Foreskin fibroblast (primary cell): ENCODE measurements at places on chromosomes 6 and 20.

GRCh38 chr20:41783423-41784208, 165.4 kb upstream of the CHD6 start:
- DNase-seq = no peak

DNA sequence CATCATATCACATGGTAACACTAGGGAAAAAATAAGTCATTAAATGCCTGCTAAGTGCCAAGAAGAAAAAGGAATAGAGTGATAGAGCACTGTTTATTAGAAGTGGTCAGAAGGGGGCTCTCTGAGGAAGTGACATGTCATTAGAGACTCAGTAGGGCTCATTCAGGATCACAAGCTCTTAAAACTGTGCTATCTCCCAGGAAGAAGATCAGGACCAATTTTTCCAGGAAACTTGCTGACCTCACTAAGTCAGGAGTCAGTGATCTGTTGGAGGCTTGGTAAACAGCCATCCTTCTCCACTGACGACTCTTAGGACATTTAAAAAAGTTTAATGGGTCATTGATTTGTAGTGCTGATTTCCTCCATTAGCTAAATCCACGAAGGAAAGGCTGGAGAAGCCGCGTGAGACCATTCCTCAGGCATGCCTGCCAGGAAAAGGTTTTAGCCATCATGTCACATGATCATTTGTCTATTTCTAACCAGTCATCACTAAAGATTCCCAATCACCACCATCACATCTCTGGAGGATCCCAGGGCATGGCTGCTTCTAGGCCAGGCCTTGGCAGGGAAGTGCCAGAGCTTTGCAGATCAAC, 5.9 kb upstream of the PTPN1 start:
- no peak for DNase-seq

GRCh38 chr6:3383525-3383924, 73.3 kb downstream of the SLC22A23 start:
- DNase-seq = peak; percentile 72

DNA sequence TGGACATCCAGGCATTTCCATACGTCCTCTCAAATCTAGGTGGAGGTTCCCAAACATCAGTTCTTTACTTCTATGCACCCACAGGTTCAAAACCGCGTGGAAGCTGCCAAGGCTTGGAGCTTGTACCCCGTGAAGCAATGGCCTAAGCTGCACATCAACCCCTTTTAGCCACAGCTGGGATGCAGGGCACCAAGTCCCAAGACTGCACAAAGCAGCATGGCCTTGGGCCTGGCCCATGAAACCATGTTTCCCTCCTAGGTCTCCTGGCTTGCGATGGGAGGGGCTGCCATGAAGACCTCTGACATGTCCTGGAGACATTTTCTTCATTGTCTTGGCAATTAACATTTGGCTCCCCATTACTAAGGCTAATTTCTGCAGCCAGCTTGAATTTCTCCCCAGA, 88.9 kb upstream of the CBLN4 start:
- no peak for DNase-seq

- no peak for DNase-seq
Observed at GRCh38 chr6:137492289-137493217, 1.6 kb downstream of the OLIG3 start.
